ENCODE measurements at places on chromosomes 2 and 18.

GRCh38 chr18:75134611-75134975 is 74.3 kb downstream of the PTGR3 start:
- DNase-seq: no peak

DNA sequence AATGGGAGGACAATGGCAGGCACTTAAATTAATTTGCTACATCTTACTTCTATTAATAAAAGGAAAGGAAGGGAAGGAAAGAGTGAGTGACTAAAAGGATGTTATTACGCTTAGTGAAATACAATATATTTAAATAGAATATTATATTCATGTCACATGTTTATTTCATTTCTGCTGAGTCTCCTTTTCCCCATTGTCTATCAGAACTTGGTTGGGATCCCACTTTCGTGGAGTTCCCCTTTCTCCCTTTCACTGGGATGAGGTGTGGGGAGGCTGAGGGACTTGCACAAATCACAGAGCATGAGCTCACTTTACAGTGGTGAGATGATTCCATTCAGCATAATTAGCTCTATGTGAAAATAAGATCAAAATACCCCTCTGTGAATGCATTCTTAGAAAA is 730.6 kb downstream of the TSN start:
- DNase-seq: no peak

- no peak for DNase-seq
Observed at GRCh38 chr2:64005707-64006356, 13.4 kb downstream of the VPS54 start.

DNA sequence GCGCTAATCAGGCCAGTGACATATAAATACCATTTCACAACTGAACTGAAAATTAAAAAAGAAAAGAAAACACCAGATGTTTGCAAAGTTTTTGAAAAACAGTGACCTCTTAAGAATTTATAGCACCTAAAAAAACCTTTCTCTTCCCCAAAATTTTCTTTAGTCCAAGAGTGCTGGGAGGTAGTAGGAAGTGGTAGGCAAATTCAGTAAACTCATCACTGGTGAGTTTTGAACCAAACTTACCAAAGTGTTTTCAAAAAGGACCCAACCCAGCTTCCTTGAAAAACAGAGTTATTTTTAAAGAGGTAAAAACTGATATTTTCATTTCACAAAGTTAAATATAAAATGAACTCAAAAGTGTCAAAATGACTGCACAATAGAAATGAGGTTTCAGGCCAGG is 90.4 kb downstream of the TMEM247 start:
- DNase-seq: no peak

- no peak for DNase-seq
Observed at GRCh38 chr2:164778723-164779122, 62.9 kb downstream of the COBLL1 start.

GRCh38 chr2:17257189-17257909 is 260.9 kb downstream of the RAD51AP2 start:
- DNase-seq: no peak

GRCh38 chr18:58426611-58427010 is 202.3 kb downstream of the ALPK2 start:
- no peak for DNase-seq

DNA sequence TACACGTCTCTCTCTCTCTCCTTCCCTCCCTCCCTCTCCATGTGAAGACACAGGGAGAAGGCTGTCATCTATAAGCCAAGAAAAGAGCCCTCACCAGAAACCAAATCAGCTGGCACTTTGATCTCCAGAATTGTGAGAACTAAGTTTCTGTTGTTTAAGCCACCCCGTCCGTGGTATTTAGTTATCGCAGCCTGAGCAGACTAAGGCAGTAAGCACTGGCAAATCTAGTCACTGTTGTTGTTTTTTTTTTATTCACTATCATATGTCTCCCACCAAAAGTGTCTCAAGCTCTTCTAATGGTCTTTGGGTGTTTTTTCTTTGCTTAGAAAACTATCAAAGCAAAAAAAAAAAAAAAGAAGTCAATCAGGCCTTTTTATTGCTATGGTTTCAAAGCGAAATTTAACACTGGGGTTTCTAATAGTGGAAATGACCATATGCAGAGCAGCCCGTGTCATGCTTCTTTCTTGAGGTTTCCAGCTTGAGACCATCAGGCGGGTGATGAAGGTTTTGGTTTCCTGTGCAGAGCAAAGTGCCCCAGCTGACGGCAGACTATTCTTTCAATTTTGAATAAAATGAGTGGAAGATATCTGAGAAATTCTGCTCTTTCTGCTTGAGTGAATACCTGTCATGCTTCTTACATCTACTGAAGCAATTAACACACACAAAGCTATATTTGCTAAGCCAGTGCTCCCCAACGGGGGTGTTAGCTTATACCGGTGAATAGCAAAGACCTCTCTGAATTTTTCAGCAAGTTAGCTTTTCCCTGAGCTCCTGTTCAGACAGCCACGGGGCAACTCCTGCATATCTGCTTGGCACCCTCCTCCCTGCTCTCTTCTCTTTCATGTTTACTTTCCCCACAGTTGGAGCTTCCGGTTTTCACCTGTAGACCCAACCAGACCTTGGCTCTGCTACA is 394.1 kb upstream of the ATP5MC3 start:
- DNase-seq: peak; percentile 29

DNA sequence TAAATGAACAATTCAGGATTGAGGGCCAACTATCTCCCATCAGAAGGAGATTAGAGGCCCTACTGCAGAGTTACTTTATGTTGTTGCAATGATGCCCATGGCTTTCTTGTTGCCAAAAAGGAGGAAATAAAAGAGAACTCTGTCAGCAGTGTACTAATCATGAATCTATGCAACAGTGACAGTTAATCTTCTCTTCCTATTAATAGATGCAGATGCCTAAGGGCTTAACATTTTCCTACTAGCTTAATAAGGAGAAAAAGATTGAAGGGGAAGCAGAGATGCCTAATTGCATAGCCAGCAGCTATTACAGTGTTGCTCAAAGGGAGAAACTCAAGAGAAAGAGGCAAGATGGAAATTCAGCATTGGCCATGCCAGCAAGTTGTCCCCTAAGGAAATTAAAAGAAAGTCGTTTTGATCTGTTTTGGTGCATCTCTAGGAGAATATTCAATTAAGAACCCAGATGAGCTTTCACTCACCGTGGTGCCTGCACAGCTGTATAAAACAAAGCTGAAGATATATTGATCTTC is 107.1 kb upstream of the KCNJ3 start:
- no peak for DNase-seq

- DNase-seq: no peak
Observed at GRCh38 chr2:31110431-31110830, 27.8 kb downstream of the GALNT14 start.

DNA sequence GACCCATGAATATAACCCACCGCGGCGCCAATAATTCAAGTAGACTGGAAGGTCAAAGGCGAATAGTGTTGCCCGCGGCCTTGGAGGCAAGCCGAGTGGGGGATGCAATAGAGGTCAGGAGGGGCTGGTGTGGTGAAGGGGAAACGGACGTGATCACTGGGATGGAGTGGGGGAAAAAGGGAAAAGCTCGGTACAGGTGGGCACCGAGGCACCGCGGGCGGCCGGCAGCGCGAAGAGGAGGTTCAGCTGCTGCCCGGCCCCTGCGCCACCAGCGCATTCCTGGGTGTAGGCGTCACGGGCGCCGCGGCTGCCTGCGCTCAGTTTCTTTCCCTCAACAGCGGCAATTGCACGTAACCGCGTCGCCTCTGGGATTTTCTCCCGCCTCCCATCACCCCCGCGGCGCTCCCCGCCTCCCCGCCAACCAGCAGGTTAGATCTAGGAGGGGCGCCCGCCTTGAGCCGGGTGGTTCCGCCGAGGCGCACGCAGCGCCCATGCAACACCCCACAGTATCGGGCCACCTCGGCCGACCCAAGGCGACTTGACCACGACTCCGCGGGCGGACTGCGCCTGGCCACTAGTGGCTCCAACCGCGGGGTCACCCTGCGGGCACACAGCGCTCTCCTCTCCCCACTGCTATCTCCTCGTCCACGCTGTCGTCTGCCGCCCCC is 1.5 kb downstream of the RND3 start:
- no peak for DNase-seq

GRCh38 chr2:11703700-11704099 is 33.7 kb upstream of the NTSR2 start:
- no peak for DNase-seq

GRCh38 chr2:177464549-177464948 is 72.0 kb downstream of the AGPS start:
- no peak for DNase-seq

DNA sequence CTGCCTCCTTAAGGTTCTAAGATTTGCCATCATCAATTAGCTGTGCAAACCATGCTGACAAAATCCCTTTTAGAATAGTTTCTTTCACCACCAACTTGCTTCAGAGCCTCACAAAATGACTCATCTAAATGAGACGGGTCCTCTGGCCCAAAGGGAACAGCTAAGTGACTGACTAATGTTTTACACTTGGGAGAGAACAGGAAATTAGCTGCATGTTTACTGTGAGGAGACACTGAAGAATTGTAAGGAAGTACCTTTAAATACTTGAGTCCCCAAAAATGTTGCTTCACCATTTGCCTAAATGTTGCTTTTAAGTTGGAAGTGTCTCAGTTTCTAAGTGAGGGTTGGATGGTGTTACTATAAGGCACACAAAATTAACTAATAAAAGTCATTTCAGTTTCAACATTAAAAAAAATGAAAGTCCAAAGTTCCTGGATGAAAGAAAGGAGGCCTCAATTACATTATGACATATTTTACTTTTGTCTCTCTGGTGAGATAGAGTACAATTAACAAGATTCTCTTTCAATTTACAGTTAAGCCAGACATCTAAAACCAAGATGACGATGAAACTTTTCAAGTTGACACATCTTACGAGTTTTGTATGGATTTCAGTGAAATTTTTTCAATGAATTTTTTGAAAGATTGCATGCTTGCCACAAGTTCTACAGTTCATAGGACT is 229.1 kb upstream of the FN1 start:
- DNase-seq: no peak

DNA sequence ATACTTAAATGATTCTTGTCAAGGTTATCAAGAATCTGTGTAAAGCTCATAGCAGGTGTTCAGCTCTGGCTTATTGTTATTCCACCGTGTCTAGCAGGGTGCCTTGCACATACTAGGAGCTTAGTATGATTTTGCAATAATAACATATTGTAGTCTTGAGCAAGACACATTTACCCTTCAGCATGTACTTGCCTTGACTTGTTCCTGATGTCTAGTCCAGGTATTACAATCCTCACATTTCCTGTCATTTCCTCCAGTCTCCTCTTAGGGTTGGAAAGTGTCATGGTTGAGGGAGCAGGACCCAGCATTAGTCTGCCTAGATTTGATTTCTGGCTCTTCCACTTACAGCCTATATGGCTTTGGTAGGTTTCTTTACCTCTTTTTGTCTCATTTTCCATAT is 246.1 kb downstream of the RAD51AP2 start:
- DNase-seq: no peak

GRCh38 chr18:79524181-79525078 is 128.7 kb downstream of the NFATC1 start:
- DNase-seq: no peak

GRCh38 chr2:161975062-161975812 is 98.8 kb downstream of the DPP4 start:
- DNase-seq: no peak

DNA sequence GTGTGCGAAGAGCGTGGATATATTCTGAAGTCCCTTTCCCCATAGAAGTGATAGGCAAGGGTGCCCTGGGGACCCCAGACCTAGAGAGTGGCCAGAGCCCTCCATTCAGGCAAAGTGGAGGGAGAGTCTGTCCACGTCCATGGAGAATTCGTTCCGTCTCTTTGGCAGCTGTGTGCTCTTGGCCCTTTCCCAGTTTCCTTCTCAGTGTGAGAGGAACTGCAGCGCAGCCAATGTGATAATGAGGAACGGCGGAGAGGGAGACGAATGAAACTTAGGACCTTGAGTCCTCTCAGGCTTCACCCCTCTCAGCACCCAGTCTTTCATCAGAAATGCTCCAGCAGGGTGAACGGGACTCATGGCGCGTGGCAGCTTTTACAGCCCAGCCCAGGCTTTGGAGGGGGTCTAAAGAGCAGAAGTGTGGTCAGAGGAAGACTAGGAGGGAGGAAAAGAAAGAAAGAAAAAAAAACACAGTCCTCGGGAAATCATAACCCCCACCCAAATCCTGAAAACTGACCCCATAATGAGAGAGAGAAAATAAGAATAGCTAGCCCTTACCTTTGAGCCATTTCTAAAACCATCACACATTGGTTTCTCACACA is 95.0 kb upstream of the RIOK3 start:
- DNase-seq: no peak

- DNase-seq: no peak
Observed at GRCh38 chr18:78685250-78685979, 294.2 kb upstream of the SALL3 start.

GRCh38 chr2:221705185-221705877 is 133.2 kb upstream of the EPHA4 start:
- DNase-seq: no peak

- DNase-seq: no peak
Observed at GRCh38 chr18:23363865-23364570, 89.1 kb upstream of the RIOK3 start.

GRCh38 chr2:37201208-37201607 is 4.9 kb downstream of the CEBPZOS start:
- DNase-seq: no peak

- DNase-seq: no peak
Observed at GRCh38 chr2:96083064-96083939, 33.1 kb downstream of the ADRA2B start.

GRCh38 chr2:54164106-54164505 is 48.7 kb downstream of the ACYP2 start:
- DNase-seq: no peak

DNA sequence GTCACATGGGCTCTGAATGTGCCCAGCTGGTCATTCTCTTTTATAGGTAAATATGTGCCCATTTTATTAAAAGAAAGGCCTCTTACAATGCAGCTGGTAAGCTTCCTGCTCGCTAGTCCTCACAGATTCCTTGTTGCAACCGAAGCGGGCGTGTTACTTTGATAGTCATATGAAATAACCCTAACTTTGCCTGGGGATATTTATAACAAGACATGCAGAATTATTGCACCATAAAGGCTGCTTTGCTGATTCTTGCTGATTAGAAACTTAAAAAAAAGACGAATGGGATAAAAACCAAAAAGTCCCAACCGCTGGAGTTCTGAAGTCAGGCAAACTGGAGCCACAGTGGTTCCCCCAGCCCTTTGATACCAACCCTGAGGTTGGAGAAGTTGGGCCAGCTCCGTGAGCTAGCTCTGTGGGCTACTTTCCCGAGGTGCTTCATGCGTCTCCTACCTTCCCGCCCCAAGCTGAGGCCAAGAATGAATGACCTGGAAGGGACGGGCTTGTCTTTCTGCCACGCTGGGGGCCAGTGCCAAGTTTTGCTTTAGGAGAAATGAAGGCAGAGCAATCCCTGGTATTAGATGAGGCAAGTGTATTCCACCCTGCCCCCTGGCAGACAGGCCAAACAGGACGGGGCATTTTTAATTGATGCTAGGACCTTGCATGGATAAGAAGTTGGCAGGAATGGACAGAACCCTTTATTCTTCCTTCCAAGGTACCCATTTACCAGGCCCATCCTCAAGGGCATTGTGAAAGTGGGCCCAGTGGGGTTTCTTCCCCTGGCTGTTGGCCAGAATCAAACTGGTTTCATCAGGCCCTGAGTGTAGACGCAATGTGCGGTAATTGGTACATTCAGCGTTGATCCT is 140.4 kb downstream of the KCTD1 start:
- no peak for DNase-seq
